Left renal pelvis (tissue), 4 donors: ENCODE measurements at places on chromosomes 3 and 15.

GRCh38 chr3:106514431-106514830 lies 645.6 kb upstream of the CBLB start:
- DNase-seq, result no peak

DNA sequence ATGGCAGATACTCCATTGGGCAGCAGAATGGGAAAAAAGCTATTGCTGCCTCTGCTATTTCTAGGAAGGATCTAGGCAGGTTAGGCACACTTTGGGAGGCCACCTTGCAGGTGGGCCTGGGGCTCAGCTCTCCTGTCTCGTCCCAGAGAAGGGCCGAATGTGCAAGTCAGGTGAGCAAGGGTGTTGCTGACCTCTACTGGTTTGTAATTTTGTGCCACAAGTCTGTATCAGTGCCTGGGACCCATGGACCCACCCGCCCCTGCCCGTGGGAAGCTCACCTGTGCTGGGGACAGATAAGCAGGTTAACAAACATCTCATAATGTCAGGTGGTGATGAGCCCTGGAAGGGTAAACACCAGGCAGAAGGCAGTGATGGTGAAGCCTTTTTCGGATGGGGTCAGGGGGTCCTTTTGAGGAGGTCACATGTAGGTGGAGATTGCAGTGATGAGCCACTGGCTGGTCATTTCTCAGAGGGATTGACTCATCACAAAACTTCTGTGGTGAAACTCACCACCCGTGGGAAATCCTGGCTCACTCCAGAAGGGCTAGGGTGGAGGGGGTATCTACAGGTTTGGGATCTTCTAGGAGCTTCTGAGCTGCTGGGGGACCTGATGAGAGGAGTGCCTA lies 161.3 kb downstream of the KLF13 start:
- DNase-seq, result no peak

GRCh38 chr3:124676236-124676635 lies 54.0 kb upstream of the UMPS start:
- DNase-seq, result no peak

DNA sequence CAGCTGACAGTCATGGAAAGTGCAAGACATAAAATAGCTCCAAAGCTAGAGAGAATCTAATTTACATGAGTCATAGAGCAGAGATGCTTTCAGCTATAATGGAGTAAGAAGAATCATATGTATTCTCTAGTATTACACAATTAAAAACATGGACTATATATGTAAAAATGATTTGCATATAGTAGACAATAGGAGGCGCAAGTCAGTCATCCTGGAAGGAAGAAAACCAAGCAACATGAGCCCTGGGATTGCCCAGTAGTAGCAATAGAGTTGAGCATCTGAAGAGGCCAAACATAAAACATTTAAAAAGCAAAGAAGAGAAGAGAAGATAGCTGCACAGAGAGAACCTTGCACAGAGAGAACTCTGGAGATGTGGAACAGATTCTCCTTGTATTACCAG lies 455.0 kb downstream of the EPHA3 start:
- no peak for DNase-seq

DNA sequence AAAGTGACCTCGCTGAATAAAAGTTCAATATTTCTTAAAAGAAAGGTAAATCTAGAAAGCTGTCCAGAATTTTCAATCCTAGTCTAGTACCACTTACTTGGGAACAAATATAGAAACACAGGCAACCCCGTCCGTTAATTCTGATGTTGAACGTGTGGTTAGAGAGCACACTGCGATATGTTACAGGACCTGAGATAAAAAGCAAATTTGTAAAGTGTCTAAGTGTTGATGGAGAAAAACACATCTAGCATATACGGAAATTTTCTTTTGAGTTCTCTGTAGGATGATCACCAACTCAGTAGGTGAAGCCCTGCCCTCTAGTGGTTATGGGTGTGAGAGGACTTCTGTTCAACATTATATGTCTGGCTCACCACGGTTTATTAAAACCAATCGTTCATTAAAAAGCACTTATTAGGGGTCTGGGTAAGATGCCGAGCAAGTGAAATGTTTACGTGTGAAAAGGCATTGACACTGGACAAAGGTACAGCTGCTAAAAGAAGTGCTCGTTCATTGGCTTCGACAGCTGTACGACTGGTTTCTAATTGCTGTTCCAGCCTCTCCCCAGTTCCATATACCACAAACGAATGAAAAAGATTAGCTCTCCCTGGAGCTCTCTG lies 1.0 kb upstream of the ATP2C1 start:
- DNase-seq, result peak; percentile 75

GRCh38 chr3:177977381-177978158 lies 558.7 kb upstream of the KCNMB2 start:
- no peak for DNase-seq

DNA sequence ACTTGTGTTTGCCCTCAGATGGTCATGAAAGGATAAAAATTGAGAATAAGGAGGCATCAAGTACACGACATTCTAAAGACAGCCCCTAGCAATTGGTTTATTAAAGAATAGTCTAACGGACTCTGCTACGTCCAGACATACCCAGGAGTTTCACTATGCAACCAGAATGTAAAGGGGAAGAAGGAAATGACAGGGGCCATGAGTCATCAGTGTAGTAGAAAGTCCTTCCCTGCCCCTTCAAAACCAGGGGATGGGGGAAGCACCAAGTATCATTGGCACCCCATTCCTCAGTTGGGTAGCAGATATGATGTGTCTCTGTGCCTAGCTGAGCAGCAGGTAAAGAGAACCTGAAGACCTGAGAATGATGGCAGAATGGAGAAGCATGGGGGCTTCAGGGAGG lies 367.4 kb downstream of the IL20RB start:
- DNase-seq, result no peak

DNA sequence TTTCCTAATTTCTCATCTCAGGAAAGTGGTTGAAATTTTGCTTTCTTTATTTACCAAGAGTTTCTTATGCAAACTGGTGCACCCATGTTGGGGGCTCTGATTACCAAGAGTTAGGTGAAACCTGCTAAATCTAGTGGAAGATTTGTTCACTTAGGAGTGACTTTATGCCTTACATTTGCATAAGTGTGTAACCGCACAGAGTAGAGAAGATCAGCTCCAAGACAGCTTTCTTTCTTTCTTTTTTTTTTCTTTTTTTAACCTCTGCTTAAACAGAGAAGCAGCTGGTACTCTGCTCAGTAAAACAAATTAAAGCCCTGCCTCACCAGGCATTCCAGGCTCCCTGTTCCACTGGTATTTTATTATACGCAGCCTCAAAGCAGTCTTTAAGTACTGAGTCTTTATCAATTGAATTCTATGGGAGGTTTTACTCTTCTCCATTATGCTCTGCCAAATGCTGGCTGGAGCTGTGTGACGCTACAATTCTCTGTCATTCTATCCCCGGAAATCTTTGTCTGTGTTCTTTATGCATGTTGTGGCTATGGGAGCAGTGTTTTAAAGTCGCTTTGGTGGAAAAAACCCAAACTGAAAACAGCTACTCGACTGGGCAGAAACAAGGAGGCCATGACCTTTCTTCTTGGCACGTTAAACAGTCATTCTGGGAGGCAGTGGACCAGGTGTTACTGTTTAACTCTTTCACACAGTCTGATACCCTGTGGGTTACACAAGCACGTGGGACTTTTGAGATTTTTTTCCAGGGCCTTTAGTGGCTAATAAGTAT lies 55.2 kb upstream of the GBE1 start:
- peak; percentile 41 for DNase-seq

DNA sequence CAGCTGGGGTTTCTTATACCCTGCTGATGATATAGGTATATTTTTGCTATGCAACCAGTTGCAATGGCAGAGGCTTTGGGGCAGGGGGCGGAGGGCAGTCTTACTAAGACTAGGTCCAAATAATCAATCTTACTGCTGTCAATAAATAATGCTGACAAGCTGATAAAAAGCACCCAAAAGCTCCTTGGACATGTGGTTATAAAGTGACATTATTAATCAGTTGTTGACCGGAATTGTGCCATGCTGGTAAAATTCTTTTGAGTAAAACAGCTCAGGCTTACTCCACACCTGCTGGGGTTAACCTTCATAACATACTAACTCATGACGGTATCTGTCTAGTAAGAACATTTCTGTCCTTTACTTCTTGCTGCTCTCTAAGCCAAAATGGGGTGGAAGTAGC lies 101.9 kb downstream of the CHST2 start:
- no peak for DNase-seq

GRCh38 chr15:59611276-59612260 lies at the start of gene GCNT3:
Gene GCNT3, plus strand, starts transcription at chr15:59611783. Its CDS starts 6,456 bp downstream, at chr15:59618239.
- DNase-seq, result no peak
